ENCODE measurements at places on chromosomes 1 and 21. TPM values are rescaled to one million over a fixed set of nuclear protein-coding genes. Genes with fewer than 3 reads are reported as not detected.

U2AF1 gene
- total RNA-seq, result 72.4 TPM

- no peaks in the 10 kb centered on the region for H3K27me3 ChIP-seq
- H3K4me1 ChIP-seq, result peaks cover 5% of the 10 kb centered on the region
- no peak overlapping the region for H3K4me3 ChIP-seq
- H3K27ac ChIP-seq, result no peak overlapping the region
- H3K36me3 ChIP-seq, result no peaks in the 10 kb centered on the region
Observed at GRCh38 chr1:180785291-180785690, 127.4 kb upstream of the KIAA1614 start.

- no peak overlapping the region for H3K27ac ChIP-seq
- H3K27me3 ChIP-seq, result no peaks in the 10 kb centered on the region
- no peak overlapping the region for H3K4me3 ChIP-seq
- H3K36me3 ChIP-seq, result no peaks in the 10 kb centered on the region
- DNase-seq, result no peak
Observed at GRCh38 chr21:29649406-29649814, 290.4 kb downstream of the GRIK1 start.

- H3K27ac ChIP-seq, result no peak overlapping the region
- H3K4me3 ChIP-seq, result no peak overlapping the region
- no peak for DNase-seq
- H3K36me3 ChIP-seq, result no peaks in the 10 kb centered on the region
- H3K27me3 ChIP-seq, result no peaks in the 10 kb centered on the region
Observed at GRCh38 chr1:222372221-222372620, 175.7 kb downstream of the HHIPL2 start.

DNA sequence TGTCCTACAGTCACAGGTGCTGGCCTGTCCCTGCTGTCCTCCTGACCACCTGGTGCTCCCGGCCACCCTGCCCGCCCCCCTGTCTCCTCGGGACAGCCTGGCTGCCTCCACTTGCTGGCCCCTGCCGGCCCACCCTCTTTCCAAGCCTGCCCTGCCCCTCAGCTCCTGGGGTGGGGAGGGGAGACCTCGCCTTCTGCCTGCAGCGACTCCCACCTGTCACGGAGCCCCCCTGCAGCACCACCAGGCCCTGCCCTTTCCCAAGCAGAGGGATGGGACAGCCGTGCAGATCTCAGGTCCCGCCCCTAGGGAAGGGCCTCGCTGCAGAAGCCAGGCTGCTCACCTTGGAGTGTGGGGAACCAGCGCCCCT lies 7.5 kb downstream of the LRRC3 start:
- no peaks in the 10 kb centered on the region for H3K36me3 ChIP-seq
- H3K27me3 ChIP-seq, result no peaks in the 10 kb centered on the region
- no peak overlapping the region for H3K4me3 ChIP-seq
